ENCODE measurements at places on chromosomes 5 and 9. TPM values are rescaled to one million over a fixed set of nuclear protein-coding genes. Genes with fewer than 3 reads are reported as not detected.

CD14 gene
- total RNA-seq: 0.40 TPM

ARL14EPL gene
- 0.27 TPM for total RNA-seq

TLE1 gene
- 40.3 TPM for total RNA-seq

RGMB gene
- 46.4 TPM for total RNA-seq

FAM120AOS gene
- 45.3 TPM for total RNA-seq

ORM2 gene
- total RNA-seq: not detected

LRRC70 gene
- 45.2 TPM for total RNA-seq

ANKDD1B gene
- total RNA-seq: 0.27 TPM

TXNDC8 gene
- total RNA-seq: not detected

PCDHB13 gene
- 0.22 TPM for total RNA-seq

BTNL3 gene
- not detected for total RNA-seq

FAT2 gene
- under 0.01 TPM for total RNA-seq

PCSK5 gene
- total RNA-seq: 8.4 TPM

PKN3 gene
- 20.6 TPM for total RNA-seq

C9 gene
- 0.13 TPM for total RNA-seq

PTPRD gene
- total RNA-seq: 1.6 TPM

FOXD1 gene
- total RNA-seq: not detected
